ENCODE measurements at places on chromosomes 1 and 21. TPM values are rescaled to one million over a fixed set of nuclear protein-coding genes. Genes with fewer than 3 reads are reported as not detected.

GPR25 gene
- total RNA-seq, result 1.2 TPM

LDLRAD1 gene
- total RNA-seq, result not detected

PRR9 gene
- not detected for total RNA-seq

PDE9A gene
- 7.3 TPM for total RNA-seq

ERVH48-1 gene
- total RNA-seq, result not detected

TMEM81 gene
- total RNA-seq, result 3.4 TPM

NTRK1 gene
- 0.91 TPM for total RNA-seq

RCSD1 gene
- 174 TPM for total RNA-seq

GRCh38 chr1:6260961-6261614 is at the start of gene GPR153:
GPR153 (minus strand) TSS chr1:6261098; CDS start chr1:6254905, 6,193 bp downstream.
- peak; percentile 45 for DNase-seq

DNA sequence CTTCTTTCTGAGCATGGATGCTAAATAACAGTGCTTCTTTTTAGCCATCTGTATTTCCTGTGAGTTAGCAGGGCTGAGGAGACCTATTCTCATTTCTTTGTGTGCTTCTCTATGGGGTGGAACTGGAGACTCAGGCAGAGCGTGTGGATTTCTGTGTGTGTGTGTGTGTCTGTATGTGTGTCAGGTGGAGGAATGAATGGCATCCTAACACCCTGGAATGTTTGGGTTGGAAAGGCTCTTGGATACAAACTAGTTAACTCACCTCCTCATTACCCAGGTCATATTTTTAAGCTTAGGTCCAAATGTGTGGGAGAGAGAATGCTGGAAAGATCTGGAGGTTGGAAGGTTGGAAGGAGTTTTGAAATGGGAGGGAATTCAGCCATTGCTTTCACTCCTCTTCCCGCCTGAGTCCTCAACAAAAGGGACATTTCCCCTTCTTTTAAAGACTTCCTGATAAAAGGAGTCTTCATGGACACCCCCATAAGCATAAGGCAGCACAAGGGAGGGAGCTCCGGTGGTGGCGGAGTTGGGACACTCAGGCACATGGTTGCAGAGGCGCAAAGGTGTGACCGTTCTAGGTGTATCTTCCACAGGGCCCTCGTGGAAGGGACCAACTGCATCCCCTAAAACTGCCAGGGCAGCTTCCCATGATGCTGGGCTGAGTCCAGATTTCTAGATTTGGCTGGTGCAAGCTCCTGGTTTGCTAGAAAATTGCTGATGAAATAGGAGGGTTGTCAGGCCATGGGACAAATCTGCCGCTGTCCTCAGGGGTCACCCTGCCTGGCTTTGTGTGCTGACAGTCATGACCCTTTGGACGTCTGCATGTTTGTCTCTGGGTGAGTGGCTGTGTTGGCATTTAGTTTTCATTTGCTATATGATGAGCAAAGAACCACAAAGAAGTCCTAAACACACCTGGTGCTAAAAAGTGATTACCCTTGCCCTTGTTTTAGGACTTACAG is 37.6 kb downstream of the MTARC1 start:
- no peak for DNase-seq

- no peak for DNase-seq
Measured at GRCh38 chr21:42845296-42845965, 33.9 kb downstream of the WDR4 start.

DNA sequence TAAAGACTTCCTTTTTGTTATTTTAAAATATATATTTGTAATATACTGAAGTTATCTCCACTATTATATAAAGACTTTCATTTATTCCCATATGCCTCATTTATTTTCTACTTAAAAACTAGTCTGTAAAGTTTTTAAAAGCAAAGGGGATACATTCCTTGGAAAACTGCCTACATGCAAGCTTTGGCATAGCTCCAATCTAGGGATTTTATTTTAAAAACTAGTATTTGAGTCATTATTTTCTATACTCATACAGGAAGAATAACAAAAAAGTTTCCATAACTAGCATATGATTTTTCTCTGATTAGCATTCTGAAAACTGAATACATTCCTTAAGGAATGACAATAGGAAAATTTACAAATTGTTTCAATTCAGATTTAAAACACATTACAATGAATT is 88.9 kb downstream of the COL24A1 start:
- DNase-seq, result no peak

- DNase-seq, result no peak
Measured at GRCh38 chr1:104807590-104807989, 1057.9 kb downstream of the AMY1C start.

GRCh38 chr1:27522432-27523336 is 32.7 kb upstream of the WASF2 start:
- DNase-seq, result peak; percentile 86

DNA sequence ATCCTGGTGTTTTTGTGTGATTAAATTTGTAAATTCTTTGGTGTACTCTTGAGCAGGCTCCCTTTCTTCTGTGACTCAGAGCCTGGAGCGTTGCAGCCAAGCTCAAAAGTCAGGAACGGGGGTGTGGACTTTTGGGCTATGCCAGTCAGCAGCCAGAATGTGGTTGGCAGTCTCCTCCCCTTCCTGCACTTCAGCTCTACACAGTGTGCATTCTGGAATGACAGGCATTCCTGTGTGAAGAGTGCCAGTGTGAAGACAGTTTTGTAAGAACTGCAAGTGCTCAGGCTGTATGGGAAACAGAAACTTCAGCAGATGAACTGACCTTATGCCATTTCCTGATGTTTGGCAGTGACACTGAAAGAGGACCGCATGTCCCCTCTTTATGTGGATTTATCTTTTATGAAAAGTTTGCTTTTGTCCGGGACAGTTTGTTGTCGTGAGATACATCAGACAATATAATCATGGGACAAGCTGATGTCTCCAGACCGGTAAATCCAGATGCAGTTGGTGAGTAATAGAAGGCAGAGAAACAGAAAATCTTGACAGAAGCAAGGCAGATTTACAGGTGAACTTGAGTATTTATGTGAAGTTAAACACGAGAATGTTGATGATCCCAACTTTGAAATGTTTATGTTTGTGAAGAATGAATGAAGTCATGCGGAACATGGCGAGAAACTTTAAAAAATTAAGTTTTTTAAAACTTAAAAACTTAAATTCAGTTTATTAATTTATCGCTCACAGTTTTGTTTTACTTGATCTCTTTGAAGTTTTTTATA is 67.7 kb upstream of the RCC1 start:
- DNase-seq, result no peak

- DNase-seq, result no peak
Measured at GRCh38 chr1:53463961-53464899, 5.0 kb downstream of the DMRTB1 start.

GRCh38 chr1:20487236-20487590 is 1.2 kb upstream of the CAMK2N1 start:
- no peak for DNase-seq

- no peak for DNase-seq
Measured at GRCh38 chr21:26057477-26058170, 112.9 kb downstream of the APP start.

DNA sequence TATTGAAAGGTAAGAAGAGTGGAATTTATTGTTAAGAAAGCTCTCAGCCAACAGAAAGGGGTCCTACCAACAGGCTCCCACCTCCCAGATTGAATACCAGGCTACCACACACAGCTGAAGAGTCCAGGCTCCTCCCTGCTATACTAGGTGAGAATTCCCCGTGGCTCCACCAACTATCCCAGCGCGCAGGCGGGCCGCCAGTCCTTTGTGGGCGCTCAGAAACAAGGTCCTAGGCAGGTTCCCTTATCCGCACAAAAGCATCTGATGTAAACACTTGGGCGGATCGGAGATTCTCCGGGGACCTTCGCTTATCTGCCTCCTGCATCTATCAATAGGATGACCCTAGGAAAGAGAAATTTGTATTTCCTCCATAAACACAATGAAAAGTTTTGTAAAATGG is 423.9 kb upstream of the ADGRL4 start:
- no peak for DNase-seq

DNA sequence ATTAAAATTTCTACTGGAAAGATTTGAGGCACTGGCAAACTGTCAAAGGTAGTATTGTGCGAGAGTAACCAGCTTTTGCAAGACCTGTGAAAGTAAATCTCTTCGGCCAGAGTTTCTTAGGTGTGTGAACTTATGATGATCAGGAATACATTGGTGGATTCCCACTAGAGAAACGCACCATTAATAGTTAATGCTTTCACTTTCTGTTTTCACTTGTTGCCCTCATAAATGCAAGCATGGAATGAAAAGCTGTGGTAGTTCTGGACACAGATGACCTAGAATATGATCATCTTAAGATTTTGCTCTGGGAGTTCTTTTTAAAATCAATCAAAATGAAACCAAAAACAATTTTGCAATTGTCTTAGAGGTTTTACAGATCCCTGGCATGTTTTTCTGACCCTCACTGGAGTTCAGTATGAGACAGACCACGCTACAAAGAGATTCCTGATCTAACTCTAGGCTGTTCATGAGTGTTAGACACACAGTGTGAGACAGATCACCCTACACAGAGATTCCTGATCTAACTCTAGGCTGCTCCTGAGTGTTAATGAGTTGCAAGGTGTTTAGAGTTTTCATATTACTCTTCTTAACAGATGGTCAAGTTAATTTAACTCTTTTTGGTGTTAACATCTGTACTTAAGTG is 98.8 kb downstream of the SDCCAG8 start:
- DNase-seq, result no peak

- DNase-seq, result peak; percentile 14
Measured at GRCh38 chr1:53600561-53600960, 138.4 kb downstream of the GLIS1 start.

DNA sequence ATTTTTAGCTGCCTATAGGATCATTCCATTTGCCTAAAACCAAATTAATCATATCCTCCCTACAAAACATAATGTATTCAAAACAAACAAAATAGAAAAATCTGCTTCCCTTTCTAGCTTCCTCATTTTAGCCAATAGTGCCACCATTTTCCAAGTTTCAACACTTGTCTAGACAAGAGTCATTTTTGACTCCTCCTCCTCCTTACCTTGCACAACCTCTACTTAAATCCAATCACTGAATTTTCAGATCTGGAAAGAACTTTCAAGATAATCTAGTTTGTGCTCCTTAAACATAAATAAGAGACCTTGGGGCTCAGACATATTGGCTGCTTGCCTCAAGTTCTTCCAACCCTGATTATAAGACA is 7.4 kb downstream of the STX6 start:
- DNase-seq, result no peak

DNA sequence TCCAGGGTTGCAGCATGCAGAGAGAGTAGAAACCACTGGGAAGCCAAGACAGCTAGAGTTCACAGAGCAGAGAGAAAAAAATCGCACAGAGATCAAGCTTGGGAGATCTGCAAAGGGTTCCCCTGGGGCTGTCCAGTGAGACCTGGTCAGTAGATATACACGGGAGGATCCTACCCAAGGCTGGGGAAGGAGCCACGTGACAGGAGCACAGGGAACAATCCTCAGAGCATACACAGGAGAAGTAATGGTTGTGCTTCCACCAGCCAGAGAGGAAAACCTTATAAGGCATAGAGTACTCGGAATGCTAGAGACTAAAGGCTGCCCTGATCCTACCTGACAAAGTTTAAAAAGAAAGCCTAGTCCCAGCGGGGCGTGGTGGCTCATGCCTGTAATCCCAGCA is 53.9 kb downstream of the GABPA start:
- DNase-seq, result no peak

DNA sequence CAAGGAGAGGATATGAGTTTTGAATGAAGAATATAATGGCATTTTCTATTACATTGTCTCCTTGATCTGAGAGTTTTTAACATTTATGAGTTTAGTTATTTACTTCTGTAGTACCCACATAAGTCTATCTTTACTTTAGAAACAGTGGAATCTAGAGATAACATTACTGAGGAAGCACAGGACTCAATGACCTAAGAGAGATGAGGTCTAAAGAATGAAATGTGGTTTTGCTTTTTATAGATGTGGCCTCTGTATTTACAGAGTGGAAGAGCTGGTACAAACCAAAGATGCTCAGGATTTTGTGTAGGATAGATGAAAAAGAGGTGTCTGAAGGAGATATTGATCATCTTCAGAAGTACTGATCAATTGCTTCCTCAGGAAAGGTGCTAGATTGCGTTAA is 177.3 kb downstream of the KCTD3 start:
- no peak for DNase-seq

- no peak for DNase-seq
Measured at GRCh38 chr1:204147406-204148383, 4.1 kb downstream of the ETNK2 start.

- no peak for DNase-seq
Measured at GRCh38 chr1:18491168-18491567, 10.4 kb downstream of the KLHDC7A start.

DNA sequence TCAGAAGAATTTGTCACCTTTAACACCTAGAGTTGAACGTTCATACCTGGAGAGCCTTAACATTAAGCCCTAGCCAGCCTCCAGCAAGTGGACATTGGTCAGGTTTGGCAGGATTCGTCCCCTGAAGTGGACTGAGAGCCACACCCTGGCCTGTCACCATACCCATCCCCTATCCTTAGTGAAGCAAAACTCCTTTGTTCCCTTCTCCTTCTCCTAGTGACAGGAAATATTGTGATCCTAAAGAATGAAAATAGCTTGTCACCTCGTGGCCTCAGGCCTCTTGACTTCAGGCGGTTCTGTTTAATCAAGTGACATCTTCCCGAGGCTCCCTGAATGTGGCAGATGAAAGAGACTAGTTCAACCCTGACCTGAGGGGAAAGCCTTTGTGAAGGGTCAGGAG is 52.3 kb downstream of the UBE4B start:
- DNase-seq, result no peak

GRCh38 chr1:230011333-230012092 is 55.5 kb upstream of the GALNT2 start:
- peak; percentile 7 for DNase-seq

DNA sequence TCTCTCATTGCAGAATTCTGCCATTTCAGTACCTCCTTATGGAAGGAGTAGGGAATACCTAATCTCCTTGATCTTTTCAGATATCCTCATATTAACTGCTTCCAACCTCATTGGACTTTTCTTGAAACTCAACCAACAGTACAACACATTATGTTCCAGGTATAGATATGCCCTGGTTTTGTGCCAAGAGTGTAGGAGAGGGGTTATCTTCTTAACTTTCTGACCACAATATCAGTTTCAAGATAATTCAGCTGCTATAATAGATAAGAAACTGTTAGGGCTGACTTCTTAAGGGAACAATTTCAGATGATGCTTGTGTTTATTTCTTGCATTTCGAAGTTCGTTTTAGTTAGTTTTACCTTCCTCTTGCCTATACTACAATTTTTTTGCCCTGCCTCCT is 2.1 kb upstream of the LPGAT1 start:
- DNase-seq, result peak; percentile 22
